Fibroblast of upper back skin (primary cell): ENCODE measurements at places on chromosomes 4 and X.
A peak's percentile ranks its signal among the peaks of the same experiment; 100 is the strongest.

GRCh38 chrX:45006002-45006800, 133.2 kb downstream of the KDM6A start:
- DNase-seq: peak; percentile 4

- DNase-seq: no peak
Measured at GRCh38 chr4:113811359-113811758, 49.8 kb upstream of the CAMK2D start.

DNA sequence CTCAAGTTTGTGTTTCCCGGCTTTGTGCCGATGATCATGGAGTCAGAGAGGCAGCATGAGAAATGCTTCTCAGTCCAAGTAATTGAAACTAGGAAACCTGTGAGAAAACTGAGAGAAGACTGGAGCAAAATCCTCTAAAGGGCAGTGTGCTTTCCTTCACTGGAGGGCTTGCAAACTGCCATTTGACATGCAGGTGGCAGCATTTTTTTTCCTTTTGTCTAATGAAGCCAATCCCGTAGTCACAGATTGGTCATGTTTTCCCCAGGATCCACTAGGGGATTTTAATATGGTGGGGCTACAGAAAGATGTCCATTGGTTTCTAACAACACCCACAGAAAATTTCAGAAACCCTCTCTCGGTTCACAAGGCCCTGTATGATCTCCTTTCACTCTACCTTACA, 117.4 kb upstream of the NUDT10 start:
- DNase-seq: no peak

DNA sequence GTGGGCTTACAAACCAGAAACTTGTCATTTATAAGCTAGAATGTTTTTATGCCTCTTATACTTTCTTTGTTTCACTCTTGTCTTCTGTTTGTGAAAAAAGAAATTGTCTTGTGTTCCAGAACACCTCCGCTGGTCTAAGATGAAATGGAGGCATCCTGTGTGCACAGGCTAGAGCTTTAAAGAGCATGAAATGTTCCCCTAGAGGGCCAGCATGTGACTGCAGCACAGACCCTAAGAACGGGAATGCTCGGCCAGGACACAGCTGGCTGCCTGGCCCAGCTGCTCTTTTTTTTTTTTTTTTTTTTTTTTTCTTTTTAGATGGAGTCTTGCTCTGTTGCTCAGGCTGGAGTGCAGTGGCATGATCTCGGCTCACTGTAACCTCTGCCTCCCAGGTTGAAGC, 33.6 kb downstream of the SETD7 start:
- DNase-seq: no peak

- no peak for DNase-seq
Measured at GRCh38 chrX:65493431-65493830, 41.2 kb downstream of the LAS1L start.

GRCh38 chr4:174713181-174713580, 115.9 kb downstream of the GLRA3 start:
- DNase-seq: no peak

DNA sequence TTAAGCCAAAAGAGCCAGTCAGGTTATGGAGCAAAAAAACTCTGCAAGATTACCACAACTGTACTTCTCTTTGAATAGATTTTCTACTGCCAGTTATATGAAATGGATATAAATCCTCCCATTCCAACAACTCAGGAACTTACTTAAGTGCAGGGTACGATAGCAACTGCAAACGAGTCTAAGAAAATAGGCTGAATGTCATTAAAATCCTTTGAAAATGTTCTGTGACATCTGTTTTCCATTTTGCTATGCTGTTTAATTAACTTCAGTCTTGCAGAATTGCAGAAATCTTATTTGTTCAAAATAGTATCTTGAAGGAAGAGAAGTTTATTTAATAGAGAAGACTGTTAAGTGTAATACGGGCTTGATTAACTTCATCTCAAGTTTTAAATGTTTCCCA, 243.8 kb downstream of the PALLD start:
- DNase-seq: no peak

DNA sequence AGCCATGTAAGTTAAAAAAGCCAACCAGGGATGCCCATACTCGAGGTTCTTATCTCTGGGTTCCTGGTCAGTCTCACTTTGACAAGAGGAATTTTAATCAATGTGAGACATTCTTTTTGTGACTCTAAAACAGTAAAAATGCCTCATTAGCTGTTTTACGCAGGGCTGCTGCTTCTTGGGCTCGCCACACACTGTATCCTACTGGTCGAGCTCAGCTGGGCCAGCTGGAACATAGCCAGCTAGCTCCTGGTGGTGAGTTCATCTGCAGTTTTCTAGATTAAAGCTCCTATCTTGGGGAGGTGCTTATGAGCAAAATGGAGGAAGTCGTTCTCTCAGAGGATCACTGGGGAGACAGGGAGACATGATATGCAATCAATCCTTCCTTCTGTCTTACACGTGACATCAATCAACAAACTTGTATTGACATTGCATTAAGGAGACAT, 55.9 kb upstream of the LEF1 start:
- peak; percentile 25 for DNase-seq

GRCh38 chrX:114626323-114626722, 42.4 kb downstream of the HTR2C start:
- DNase-seq: peak; percentile 10

- DNase-seq: no peak
Measured at GRCh38 chr4:55010550-55010949, 114.8 kb downstream of the KDR start.

DNA sequence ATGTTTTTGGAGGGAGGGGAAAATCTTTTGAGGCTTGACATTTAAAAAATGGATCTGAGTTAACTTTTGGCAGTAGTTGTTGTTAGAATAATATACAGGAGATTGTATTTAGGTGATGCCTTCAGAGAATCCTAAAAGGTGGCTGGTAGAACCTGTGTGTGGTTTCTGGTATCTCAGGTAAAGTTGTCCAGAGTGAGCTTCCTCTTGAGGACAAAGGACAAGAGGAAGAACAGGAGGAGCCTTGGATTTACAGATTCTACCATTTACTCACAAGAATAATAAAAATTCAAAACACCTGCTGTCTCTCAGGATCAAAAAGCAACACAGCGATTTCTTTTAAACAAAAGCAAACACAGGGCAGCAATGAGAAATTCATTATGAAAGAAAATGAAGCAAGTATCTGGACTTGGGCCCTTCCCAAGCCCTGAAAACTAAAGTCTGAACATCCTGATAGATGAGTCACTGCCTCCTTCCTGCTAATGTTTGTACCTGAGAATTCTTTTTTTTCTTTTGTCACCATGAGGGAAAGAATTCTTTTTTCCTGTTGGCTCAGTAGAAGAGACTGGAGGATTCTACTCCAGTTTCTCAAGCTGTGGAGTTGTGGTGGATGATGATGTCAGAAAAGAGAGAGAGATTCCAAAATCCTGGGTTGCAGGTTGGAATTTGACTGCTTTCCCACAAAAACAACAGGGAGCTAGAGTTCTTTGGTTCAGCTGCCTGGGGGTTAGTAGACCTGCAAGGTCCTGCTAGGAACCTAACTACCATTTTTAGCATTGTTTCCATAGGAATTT, 31.5 kb upstream of the RAPGEF2 start:
- DNase-seq: peak; percentile 89

GRCh38 chrX:49161632-49162031, 926 bp upstream of the MAGIX start:
- DNase-seq: no peak

DNA sequence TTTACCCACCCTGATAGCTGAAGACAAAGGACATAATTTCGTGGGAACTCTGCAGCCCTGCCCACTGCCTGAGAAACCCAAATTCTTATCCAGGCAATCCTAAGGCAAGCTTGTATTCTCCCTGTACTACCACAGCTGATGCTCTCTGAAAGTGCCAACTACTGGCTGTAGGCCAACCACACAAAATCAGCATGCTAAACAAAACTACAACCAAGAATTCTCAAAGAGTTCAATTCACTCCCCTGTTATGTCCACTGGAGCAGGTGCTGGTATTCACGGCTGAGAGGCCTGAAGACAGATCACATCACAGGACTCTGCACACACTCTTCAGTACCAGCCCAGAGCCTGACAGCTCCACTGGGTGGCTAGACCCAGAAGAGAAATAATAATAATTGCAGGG, 375.9 kb upstream of the NDST4 start:
- DNase-seq: no peak

GRCh38 chrX:1713296-1713695, 98.4 kb downstream of the ASMT start:
- no peak for DNase-seq

GRCh38 chr4:24210332-24210902, 320.6 kb upstream of the PPARGC1A start:
- peak; percentile 71 for DNase-seq

- no peak for DNase-seq
Measured at GRCh38 chr4:78601013-78601412, 49.4 kb downstream of the ANXA3 start.

DNA sequence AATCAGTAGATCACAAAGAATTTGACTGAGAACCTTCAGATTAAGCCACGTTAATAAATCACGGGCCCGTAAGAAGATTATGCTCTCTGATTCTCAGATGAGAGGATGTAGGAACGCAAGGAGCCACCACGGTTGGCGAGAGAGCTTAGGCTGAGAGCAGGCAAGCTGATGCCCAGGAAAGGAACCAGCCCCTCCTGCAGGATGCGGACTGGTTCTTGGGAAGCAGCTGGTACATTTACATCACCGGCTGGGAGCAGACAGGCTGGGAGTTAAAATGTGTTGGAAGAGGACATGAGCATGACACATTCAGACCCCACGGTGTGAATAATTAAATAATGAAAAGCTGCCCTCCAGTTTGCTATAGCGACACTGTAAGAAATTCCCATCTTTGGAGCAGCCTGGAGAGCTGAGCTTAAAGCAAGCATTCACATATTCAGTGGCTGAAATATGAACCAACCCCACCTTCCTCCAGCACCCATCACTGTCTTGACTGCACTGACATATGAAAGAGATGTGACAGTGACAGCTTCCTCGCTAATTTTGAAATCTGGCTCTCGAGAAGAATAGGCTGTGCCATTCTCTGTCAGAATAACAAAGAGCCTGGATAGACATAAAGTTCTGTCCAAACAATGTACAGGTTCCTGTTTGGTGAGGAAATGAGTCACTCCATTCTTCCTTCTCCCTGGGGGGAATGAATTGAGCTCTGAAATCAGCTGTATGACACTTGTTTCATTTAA, 33.1 kb downstream of the LNX1 start:
- DNase-seq: peak; percentile 69

DNA sequence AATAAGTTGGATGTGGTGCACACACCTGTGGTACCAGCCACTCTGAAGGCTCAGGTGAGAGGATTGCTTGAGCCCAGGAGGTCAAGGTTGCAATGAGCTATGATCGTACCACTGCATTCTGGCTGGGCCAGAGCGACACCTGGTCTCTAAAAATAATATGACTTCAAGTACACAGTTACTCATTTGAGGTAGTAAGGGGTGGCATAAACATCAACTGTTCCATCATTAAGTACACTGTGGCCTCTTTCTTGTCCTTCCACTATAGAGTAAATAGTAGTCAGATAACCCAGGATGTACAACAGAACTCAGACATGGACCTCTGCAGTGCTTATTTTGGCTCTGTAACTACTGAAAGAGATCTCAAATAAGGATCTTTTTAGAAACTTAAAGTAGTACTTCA, 10.6 kb downstream of the FAM9B start:
- no peak for DNase-seq

- peak; percentile 2 for DNase-seq
Measured at GRCh38 chrX:120365320-120365719, 3.4 kb downstream of the ATP1B4 start.

DNA sequence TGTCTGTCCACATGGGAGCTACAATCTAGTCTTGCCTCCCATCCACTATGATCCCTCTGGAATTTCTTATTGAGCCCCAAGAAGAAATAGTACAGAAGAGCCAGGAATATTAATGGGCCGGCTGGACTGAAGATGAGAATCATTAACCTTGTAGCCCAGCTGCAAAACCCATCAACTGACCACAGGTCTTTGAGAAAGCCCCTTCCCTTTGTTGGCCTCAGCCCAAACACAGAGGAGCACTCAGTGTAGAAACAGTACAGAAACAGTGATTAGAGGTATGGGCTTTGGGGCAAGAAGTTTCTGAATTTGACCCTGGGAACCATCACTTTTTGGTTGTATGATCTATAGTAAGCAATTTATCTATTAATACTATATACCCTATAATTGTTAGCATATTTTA, 76.8 kb upstream of the RAB40AL start:
- no peak for DNase-seq

GRCh38 chrX:99469439-99469838, 940.6 kb downstream of the PCDH19 start:
- no peak for DNase-seq

DNA sequence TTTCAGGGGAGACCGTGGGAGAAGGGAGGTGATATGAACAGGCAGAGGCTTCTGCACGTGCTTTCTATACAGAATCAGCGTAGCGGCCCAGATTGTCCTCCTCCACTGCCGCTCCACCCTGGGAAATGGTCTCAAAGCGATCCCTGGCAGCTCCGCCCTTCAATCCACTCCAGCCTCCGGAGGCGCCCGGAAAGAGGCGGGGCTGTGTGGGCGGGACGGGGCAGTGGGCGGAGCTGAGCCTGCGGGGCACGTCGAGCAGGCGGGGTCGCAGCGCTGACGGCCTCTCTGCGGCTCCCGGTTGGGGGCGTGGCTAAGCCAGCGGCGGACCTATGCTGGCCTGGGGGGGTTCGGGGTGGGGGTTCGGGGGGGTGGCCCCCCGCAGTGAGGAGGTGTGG, 210 bp upstream of the SMIM10L2A start:
- peak; percentile 61 for DNase-seq

- DNase-seq: no peak
Measured at GRCh38 chr4:60019946-60020345, 1180.2 kb upstream of the ADGRL3 start.

GRCh38 chr4:53023677-53024299, 161.7 kb downstream of the RASL11B start:
- DNase-seq: peak; percentile 60

GRCh38 chrX:151031391-151031975, 48.3 kb downstream of the HMGB3 start:
- DNase-seq: no peak

DNA sequence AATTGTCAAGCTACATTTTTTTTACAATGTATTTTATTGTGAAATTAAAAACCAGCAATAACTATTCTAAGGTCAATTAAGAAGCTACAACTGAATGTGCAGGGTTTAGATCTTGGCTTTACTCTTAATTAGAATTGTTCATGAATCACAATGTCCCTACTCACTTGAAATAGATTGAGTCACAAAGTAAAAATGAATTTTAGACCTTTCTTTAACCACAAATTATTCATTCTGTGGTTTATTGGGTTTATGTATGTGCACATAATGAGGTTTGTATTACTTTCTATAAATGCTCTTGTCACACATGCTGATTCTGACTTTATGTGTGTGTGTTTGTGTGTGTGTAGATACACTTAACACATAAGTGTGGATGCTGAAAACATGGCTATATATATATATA, 647.0 kb upstream of the AADAT start:
- peak; percentile 44 for DNase-seq

DNA sequence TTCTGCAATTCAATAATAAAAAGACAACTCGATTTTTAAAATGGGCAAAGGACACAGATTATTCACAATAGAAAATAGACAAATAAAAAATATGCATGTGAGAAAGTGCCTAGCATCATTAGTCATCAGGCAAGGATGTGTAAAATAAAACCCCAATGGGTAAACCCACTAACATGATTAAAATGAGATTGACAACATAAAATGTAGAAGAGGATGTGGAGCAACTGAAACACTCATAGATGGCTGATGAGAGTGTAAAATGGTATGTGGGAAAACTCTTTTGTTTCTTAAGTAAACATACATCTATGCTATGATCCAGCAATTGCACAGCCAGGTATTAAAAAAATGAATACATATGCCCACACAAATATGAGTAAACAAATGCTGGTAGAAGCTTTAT, 177.6 kb downstream of the IQCM start:
- DNase-seq: peak; percentile 14

- DNase-seq: no peak
Measured at GRCh38 chr4:913280-913618, 18.9 kb downstream of the GAK start.

GRCh38 chr4:41475402-41475801, 62.6 kb upstream of the LIMCH1 start:
- DNase-seq: peak; percentile 8
